Stimulated activated CD8-positive, alpha-beta memory T cell treated with anti-CD3 and anti-CD28 coated beads, Interleukin-7, amount 100 ng/mL, for 1 hour (primary cell): ENCODE measurements at places on chromosomes 5 and 9.

- no peak for DNase-seq
These were observed 87.1 kb upstream of the TLX3 start for GRCh38 chr5:171221916-171222315.

- DNase-seq: no peak
These were observed 4.7 kb upstream of the C9orf57 start for GRCh38 chr9:72065076-72065475.

- no peak for DNase-seq
These were observed 179.0 kb downstream of the MAN2A1 start for GRCh38 chr5:109868737-109869136.

- DNase-seq: no peak
These were observed 913.8 kb downstream of the TLE1 start for GRCh38 chr9:80775530-80775929.

- no peak for DNase-seq
These were observed 138.2 kb upstream of the RFX3 start for GRCh38 chr9:3664044-3664443.

DNA sequence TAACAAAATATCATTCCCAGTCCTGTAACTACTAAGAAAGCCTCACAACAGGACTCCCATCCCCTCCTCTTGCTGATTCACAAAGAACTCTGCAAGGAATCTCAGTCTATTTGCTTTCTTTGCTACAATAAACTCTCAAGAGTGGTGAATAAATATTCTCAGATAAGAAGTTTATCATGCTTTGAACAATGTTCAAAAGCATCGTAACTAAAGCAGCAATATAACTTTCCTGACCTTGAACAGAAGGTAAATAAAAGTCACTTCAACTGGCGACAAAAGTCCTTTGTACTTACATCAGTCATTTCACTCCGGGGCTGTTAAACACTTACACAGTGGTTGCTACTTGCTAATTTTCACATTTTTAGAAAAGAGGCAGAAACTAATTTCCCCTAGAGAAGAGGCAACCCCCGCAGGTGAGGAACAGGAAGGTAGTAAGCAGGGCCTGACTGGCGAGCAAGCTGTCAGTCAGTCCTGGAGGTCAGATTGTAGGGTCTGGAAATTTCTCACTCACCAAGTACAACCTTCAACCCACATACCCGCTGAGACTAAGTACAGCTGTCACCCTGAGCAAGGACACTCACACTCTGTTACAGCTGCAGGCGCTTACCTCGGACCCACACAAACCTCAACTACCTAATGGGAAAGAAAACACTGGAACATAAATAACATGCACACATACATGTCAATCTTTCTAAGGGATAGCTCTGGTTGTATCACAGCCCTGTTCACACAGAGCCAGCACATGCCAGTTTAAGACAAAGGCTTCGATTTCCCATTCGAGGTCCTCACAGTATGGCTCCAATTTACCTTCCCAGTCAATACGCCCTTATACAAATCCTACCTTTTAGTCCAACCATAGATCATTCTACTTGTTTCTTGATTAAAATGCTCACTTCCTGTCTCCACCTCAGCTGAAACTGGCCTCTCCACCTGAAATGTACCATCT is 104.6 kb upstream of the RETREG1 start:
- no peak for DNase-seq

GRCh38 chr9:7212101-7212500 is 454.3 kb downstream of the KDM4C start:
- no peak for DNase-seq

DNA sequence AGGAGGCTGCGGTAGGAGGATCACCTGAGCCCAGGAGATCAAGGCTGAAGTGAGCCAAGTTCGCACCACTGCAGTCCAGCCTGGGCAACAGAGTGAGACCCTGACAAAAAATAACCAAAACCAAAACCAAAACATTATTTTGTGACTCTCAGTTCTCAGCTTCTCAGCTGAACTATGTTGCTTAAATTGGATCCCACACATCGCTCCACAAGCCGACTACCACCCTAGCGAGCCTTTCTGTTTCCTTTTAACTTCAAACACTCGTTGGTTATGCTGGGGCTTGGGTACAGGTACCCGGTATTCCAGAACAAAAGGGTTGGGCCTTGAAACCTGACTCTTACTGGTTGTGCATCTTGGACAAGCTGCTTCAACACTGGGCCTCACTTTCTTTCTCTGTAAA is 3.8 kb upstream of the PTGS1 start:
- DNase-seq: no peak

DNA sequence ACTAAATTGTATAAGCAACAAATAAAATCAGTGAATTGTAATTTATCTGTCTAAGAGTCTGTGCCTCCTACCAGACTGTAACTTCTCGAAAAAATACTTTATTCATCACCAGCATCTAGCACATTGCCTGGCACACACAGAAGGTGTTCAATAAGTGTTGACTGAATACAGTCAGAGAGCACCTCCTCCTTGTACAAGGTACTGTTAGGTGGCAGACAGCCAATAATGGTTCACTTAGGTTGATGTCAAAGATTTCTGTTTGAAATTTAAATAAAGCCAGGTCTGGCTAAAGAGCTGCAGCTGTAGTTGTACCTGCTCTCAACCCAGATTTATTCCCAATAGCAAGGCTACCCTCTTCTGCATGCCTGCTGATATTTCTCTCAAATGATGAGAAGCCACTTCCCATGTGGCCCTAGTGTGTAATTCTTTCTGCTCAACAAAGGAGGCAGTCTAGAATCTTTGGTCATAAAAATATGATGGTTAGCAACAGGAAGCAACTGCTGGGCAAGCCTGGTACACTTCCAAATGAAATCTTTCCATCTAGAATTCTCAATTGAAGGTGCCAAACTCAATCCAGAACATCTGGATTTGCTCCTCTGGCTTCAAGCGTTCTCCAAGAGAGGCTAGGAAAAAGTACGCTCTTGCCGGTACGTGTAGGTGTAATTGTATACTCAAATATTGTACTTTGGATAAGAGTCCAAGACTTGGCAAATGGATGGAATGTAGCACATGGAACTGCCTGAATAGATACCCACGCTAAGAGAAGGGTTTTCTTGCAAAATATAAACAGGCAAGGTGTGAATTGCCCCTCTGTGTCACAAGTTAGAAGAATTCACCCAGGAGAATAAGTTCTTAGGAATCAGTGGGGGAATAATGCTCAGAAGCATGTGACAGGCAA is 95.6 kb downstream of the NR6A1 start:
- no peak for DNase-seq

- no peak for DNase-seq
These were observed 114.0 kb downstream of the DRD1 start for GRCh38 chr5:175329976-175330375.

DNA sequence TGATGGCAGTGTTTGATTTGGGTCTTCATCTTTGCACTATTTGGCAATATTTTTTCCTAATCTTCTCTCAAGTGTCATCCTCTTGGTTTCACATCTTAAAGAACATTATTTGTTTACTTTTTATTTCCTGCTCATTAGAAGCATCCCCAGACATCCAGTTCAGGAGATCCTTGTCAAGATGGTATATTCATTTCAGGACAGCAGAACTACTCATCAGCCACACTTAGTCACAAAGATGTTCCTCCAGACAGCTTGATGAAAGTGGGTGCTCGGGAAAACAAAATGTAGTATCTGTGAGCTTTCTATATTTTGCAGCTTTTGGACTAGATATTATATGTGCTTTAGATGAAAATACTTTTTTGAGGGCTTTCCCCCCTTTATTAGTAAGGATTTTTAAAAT is 72.1 kb upstream of the SREK1 start:
- DNase-seq: no peak

DNA sequence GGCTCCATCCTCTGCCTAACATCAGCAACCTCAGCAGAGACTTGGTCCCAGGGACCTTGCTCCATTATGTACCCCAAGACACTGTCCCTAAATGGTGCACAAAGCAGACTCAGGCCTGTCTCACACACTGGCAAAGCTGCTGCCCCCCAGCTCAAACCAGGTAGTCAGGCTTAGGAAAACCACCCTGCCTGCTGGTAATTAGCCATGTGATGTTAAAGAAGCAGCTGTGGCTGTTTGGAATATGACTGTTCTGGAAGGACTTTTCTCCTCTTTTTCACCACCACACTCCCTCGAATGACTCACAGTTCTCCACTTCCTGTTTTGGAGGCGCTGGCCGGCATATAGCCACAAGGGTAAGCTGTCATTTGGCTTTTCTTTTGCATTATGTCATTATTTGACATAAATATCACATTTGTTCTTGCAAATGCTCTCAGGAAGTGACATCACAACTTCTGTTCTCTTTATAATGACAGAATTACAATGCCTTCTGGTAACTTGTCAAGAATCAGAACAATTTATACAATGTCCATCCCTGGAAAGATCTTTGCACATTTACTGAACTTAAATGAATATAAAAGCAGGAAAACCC is 113.9 kb downstream of the SUSD1 start:
- no peak for DNase-seq

- DNase-seq: no peak
These were observed 16.9 kb downstream of the FSTL4 start for GRCh38 chr5:133595465-133595864.

- no peak for DNase-seq
These were observed 19.8 kb upstream of the CARTPT start for GRCh38 chr5:71699233-71699632.

GRCh38 chr5:102855681-102856388 is 100.7 kb downstream of the PAM start:
- DNase-seq: no peak

DNA sequence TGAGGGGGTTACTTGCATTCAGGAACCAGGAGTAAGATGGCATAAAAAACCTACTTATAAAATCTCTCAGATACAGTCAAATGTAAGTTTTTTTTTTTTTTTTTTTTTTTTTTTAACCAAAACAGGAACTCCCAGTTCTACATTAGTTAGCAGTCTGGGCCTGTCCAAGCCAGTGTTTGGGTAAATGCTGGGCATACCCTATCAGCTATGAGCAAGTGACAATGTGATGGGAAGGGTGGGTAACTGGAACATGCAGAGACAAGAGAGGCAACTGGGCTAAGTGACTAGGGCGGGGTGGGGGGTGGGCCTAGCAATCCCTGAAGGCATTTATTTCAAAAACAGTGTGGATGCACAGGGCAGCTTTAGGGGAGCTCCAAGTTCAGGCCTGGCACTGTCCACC is 2.3 kb downstream of the NMRK1 start:
- DNase-seq: no peak

DNA sequence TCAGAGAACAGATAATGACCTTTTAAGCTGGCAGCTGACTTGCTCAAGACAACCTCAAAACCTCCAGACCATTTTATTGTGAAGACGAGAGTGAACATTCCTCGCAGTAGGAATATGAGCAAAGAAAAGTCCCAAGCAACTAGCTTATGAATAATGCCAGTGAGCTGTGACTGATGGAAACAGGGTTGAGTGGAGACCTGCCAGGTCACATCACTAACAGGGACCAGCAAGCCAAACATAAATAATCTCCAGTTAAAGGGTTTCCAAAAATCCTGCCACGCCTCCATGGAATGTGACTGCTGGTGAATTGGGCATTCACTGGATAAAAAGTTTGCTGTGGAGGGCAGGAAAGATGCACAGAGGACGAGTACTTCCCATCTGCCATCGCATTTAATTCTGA is 185.4 kb downstream of the CRB2 start:
- no peak for DNase-seq

GRCh38 chr9:135524130-135524861 is 3.1 kb downstream of the LCN1 start:
- DNase-seq: no peak

- no peak for DNase-seq
These were observed 456.7 kb downstream of the ZNF608 start for GRCh38 chr5:124289641-124290311.

- DNase-seq: no peak
These were observed 87.6 kb downstream of the PIK3R1 start for GRCh38 chr5:68303038-68303738.

DNA sequence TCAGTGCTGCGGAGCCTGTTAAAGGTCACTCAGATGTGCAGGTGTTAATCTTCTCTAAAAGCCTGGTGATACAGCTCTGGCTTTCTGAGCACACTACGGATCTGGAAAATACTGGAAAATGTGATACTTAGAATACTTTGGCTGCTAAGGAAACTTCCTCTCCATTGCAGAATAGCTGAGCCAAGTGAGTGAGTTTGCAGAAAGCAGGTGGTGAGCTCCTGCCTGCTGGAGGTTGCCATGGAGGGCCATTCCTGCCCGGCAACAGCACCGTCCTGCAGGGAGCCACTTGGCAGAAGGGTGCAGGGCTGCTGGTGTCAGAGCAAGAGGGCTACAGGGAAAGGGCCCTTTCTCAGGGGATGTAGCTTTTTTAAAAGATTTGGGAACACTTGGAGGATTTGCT is 40.7 kb downstream of the SECISBP2 start:
- DNase-seq: no peak

- no peak for DNase-seq
These were observed 69.6 kb downstream of the EPB41L4B start for GRCh38 chr9:109251080-109251775.

- DNase-seq: no peak
These were observed 1978.6 kb upstream of the CDH6 start for GRCh38 chr5:29214839-29215238.

DNA sequence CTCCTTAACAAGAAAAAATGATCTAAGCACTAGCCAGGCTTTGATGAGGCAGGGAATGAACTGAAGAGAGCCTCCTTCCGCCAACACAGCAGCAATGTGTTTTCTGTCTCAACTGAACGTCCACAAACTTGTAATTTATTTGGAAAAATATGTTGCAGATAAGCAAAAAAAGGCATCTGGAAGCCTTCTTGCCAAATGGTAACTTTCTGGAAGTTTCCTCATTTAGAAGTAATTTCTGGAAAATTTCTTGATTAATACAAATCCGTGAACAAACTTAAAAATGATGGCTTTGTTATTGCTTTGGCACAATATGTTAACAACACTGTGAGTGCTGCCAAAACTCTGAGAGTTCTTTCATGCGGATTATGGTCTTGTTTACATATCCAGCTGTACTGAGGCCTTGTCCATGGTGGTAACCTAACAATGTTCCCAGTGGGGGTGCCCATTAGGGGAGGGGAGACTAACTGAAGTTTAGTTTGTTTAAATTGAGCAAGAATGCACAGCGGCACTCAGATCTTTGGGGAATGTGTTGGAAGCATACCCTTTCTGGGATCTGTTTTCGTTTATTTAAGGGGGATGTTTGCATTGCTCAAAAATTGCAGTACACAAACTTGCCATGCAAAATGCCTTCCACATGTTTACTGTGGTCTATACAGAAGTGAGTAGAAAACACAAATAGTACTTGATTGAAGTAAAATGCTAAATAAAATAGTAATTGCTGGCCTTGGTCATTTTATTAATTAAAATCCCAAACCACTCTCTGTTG is 334.7 kb downstream of the NR2F1-AS1 start:
- DNase-seq: no peak

- no peak for DNase-seq
These were observed 33.9 kb downstream of the LMNB1 start for GRCh38 chr5:126810596-126811380.

DNA sequence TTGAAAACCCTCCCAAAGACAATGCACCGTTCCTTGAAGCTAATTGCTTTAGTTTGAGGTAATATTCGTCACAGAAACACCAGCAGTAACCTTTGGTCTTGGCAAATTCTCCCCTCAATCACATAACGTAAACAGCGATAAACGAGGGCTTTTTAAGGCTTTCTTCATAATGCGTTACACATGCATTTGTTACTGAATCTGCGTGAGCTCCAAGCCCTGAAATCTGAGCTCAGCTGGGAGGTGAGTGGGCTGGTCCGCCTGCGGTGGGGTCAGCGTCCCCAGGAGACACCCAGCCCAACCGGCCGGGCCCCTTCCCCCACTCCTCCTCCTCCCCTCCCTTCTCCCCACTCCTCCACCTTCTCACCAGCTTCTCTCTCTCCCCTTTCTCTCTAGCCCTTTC is 91.1 kb downstream of the BARX1 start:
- no peak for DNase-seq
